Activated naive CD4-positive, alpha-beta T cell treated with anti-CD3 and anti-CD28 coated beads, Interleukin-2, amount 50 U/mL, for 72 hours (primary cell): ENCODE measurements at places on chromosomes 2 and 18. TPM values are rescaled to one million over a fixed set of nuclear protein-coding genes. Genes with fewer than 3 reads are reported as not detected.

- no peak for DNase-seq
Measured at GRCh38 chr2:21610304-21610703, 486.5 kb downstream of the TDRD15 start.

DNA sequence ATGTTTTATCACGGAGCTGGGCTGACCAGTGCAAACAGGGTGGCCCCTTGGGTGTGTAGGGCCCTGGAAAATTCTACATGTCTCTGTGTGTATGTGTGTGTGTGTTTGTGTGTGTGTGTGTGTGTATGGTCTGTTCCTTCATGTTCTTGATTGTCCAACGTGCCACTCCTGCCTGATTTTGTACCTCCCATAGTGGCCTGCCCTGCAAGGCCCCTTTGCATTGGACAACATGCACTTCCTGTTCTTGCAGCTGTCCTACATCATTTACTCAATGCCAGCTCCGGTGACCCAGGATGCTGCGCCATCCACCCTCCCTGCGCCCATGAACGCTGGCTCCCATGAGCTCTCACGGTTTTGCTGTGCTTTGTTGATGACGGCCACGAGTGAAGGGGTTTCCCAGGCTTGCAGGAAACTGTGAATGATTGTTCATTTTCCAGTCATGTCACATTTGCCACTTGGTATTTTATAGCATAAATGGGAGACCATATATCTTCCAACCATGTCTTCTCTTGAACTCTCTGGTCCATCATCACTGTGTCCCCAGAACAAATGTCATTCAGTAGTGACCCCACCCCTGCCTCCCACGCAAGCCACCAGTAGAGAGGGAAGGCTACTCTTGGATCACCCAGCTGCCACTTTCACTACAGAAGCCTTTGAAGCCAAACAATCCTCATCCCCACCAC, 69.7 kb upstream of the NCK2 start:
- peak; percentile 13 for DNase-seq

DNA sequence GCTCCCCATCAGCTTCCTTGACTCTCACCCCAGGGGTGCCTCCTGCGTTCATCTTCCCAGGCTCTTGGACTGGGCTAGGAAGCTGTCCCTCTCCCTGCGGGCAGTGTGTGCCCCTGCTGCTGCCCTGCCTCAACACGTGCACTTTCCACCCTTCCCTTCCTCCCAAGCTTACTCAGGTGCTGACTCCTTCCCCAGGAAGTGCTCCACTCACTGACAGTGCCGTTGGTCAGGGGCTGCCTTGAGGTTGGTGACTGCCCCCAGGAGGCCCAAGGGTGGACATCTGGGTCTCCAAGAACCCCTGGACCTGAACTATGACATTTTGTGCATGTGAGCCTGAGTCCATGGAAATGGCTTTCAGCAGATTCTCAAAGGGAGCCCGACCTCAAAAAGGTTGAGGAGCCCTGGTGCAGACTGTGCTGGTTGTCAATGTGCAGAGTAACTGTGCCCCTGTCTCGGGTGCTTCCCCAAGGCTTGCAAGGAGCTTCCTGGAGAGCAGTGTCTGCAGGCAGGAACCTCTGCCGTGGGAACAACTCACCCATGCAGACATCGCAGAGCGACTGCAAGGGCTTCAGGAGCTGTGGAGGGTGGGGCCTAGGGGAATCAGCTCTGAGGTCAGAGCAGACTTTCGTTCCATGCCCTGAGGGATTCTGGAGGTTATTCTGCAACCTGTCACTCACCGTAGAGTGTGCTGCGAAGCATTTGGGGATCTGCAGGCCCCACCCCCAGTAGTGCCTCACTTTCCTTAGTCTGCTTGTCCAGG, 116.5 kb upstream of the MCFD2 start:
- DNase-seq: no peak

GRCh38 chr2:27888790-27889189, 1.4 kb downstream of the RBKS start:
- DNase-seq: no peak

GRCh38 chr2:173451118-173451517, 96.4 kb downstream of the CDCA7 start:
- DNase-seq: no peak

- DNase-seq: no peak
Measured at GRCh38 chr2:54522624-54523281, 66.6 kb downstream of the SPTBN1 start.

- DNase-seq: peak; percentile 79
Measured at GRCh38 chr2:239339726-239340601, 60.9 kb downstream of the HDAC4 start.

GRCh38 chr2:185291035-185291647, 447.5 kb upstream of the FSIP2 start:
- no peak for DNase-seq

- DNase-seq: no peak
Measured at GRCh38 chr2:224778474-224778877, 62.3 kb upstream of the CCDC195 start.

- DNase-seq: no peak
Measured at GRCh38 chr2:222521099-222521498, 96.8 kb downstream of the SGPP2 start.

DNA sequence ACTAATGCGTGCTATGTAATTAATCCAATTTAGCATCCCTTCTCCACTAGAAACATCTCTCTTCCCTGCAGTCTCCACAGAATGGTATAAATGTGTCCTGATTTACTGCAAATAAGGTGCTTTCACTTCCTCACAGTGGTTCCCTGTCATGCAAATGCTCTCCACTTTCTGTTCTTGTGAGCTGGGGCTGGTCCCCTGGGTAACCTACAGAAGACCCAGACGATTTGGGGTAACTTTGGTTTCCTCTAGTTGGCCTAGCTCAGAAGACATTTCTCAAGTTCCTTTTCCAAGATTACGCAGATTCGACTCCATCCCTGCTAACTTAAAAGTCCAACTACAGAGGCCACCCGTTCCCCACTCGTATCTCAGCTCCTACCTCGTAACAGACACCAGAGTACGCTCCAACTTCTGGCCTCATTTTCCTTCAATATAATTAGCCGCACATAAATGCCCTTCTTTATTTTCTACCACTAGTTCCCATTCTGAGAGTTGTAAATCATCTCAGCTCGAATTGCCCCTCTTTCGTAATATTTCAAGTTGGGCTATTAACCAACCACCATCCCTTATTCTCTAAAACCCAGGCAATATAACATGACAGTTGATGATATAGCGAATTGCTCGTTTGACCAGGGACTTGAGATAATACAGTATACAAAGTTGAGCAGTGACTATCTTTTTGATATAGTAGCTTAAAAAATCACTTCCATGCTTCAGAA, 28.8 kb upstream of the NEDD4L start:
- DNase-seq: no peak

GRCh38 chr18:43506935-43507334, 229.6 kb upstream of the SYT4 start:
- no peak for DNase-seq

DNA sequence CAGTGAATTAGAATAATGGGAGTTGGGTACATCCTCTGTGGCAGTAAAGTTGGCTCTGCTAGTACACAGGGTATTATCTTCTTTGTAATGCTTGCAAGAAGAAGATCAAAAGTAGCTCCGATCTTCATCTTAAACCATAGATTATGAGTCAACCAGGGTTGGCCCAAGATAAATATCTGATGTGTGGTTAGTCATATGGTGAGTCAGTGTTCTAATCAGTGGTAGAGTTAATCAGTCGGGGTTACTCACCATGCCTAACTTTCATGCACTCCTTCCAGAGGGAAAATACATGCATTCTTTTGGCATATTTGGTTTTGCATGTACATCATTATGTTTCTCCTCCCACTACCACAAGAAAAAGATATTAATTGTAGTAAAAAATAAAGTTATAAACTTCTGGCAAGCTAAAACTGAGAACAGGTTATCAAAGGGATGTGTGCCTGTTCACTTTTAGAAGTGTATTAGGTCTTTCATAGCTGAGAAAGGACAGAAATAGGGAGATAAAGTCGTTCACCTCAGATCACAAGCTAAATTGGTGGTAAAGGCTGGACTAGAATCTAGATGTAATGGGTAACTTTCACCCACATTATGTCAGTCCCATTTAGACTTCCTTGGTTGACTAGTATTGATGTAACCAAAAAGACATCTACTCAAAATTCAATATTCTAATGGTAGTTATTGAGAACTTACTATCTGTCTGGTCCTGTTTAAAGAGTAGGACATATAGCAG, 684.4 kb downstream of the IRS1 start:
- no peak for DNase-seq

DNA sequence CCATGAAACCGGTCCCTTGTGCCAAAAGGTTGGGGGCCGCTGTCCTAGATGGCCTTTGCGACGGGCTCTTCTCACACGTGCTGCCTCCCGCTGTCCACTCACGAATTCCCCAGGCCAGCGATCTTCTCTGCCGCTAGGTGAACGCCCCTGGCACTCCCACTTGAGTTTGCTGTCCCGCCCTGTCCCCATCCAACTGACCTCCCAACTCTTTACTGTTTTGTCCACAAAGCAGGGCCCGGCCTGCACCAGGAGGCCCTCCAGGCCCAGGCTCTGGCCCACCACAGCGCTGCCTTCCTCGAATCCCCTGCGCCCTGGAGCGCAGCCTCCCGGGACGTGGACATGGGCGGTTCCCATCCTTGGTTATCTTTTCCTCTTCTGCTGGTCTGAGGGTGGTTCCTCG, 69.7 kb upstream of the PXDN start:
- DNase-seq: no peak

DNA sequence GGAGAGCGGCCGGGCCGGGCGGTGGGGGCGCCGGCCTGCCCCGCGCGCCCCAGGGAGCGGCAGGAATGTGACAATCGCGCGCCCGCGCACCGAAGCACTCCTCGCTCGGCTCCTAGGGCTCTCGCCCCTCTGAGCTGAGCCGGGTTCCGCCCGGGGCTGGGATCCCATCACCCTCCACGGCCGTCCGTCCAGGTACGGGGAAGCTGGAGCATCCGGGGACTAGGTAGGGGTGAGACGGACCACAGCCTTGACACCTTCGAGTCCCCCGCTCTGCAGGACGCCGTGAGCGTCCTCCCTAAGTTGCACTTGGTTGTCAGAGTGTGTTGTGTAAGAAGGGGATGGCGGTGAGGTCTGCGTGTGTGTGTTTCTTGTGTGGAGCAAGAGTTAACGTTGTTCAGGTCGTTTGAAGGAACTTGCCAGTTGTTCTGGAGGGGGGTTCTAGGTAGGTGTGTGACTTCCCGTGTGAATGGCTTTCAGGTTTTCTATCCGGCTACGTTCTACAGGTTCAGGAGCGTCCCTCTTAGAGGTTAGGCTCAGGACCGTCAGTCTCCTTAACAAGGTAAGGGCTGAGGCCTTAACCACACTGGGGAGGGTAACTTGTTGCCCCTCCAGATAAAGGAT, 393 bp downstream of the IL1R1 start:
- no peak for DNase-seq

GRCh38 chr18:523561-523960, 23.1 kb upstream of the COLEC12 start:
- no peak for DNase-seq

DNA sequence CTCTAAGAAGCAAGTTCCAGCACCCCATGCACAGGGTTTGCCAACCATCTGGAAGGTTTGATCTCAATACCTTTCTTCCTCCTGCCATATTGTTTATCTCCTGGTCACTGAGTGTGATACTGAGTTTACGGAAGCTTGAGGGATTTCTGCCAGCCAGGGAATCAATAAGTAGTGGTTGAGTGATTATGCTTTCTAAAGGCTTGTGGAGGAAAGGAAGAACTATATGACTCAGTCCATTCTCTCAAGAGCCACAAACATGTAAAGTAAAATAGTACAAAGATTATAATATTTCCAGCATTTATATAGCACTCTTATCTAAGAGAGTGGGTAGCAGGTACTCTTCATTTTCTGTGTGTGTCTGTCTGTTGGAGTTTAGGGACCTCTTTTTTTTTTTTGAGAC, 49.2 kb downstream of the SLC4A3 start:
- DNase-seq: no peak

GRCh38 chr2:153819501-153819900, 52.2 kb upstream of the GALNT13 start:
- DNase-seq: no peak

DNA sequence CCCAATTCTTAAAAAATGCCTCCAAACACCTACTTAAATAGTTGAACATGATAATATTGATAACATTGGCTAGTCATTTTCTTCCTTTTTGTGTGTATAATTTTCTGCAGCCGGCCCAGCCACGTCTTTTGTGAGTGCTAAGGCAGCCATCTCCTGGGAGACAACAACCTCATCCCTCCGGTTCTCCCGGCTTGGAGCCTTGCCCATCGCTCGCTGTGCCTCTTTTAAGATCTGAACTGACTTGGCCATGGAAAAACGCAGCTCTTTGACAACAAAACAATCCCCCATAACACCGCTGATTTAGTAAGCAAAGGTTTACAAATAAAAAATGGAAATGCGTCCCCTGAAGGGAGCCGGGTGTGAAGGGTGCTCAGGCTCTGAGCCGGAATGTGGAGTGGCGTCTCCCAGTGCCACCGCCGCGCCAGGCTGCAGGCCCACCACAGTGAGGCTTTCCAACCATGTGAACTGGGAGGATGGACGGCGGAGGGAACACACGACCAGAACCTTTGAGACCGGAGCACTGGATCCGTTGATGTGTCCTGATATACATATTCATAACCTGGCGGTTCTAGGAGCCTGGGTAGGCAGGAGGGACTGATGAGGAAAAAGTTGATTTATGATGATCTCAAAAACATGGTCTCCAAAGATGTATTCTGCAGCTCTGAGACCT, 87.4 kb downstream of the SMIM21 start:
- DNase-seq: no peak

DNA sequence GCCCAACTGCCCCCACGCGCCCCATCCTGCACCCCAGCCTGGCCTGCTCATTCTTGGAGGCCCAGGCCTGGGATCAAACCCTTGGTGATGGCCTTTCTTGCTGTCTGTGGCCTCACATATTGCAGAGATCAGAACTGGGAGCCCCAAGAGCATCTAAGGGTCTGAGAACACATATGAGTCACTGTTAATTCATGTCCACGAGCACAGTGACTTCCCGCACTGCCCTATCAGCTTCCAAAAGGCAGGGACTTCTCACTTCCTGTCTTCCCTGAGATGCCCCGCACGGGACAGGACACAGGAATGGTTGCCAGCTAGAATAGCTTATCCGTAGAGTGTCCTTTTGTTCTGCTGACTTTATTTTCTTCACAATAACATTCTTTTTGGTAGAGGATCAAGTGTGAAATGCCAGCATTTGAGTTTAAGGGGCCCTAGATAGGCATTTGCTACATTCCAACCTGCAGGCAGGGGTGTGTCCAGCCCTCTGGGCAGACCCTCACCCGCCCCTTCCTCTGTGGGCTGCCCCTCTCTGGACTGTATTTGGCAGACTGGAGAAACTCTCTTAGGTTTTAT, 21.1 kb upstream of the CELF4 start:
- no peak for DNase-seq

DNA sequence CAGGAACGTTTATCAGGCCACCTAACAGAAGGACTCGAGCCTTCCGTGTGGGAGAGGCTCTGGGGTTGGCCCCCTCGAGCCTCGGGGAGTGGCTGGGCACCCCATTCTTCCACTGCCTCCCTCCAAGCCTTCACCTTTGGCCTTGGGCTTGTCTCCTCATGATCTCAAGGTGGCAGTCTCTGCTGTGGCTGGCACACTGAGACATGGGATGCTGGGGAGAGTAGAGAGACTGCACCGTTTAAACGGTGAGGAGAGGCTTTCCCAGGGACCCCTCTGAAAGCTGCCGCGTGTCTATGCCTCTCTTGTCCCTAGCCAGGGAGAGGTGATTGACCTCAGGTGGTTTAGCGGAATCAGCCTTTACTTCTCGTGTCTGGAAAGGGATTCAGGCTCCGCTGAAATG, 71.0 kb downstream of the DCDC2C start:
- DNase-seq: no peak

TCF4 gene
- total RNA-seq: 0.46 TPM

FEV gene
- total RNA-seq: not detected

LYPD6 gene
- not detected for total RNA-seq

SF3B1 gene
- 292 TPM for total RNA-seq

TTLL4 gene
- 42.2 TPM for total RNA-seq

CGREF1 gene
- total RNA-seq: 15.8 TPM

PLEK gene
- 0.88 TPM for total RNA-seq

FAM117B gene
- 23.3 TPM for total RNA-seq

MSTN gene
- not detected for total RNA-seq

CDH2 gene
- 0.05 TPM for total RNA-seq
